Endothelial cell of umbilical vein (primary cell): ENCODE measurements at places on chromosomes 13 and 19. TPM values are rescaled to one million over a fixed set of nuclear protein-coding genes. Genes with fewer than 3 reads are reported as not detected.

The TMIGD2 gene
- not detected in 2 replicates for total RNA-seq

The TMPRSS9 gene
- not detected in 2 replicates for total RNA-seq

The PALM gene
- 24.2 and 31.8 TPM in 2 replicates for total RNA-seq

The SBSN gene
- total RNA-seq, result not detected in 2 replicates

The C13orf46 gene
- 1.7 and 1.9 TPM in 2 replicates for total RNA-seq
